CD4-positive, alpha-beta memory T cell (primary cell): ENCODE measurements at places on chromosomes 1 and 21.
A peak's percentile ranks its signal among the peaks of the same experiment; 100 is the strongest.

DNA sequence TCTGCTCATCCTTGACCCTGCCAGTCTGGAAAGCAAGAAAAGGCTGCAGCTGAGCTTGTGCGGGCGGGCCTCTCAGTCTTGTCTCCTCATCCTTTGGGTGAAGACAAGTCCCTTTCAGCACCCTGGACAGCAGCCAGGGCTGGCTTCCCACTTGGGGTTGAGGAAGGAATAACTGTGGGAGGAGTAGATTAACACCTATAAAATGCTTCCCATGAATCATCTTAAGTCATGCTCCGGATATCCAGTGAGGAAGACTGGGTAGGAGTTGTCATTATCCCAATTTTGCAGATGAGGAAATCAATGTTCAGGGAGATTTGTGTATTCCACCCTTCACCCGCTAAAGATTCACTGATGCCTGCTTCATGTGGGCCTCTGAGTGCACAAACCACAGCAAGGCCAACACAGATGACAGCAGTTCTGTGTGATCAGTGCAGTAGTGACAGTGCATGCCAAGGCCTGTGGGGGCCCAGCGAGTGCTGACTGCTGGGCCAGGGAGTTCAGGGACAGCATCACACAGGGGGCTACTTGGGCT, 20.1 kb upstream of the COL16A1 start:
- peak; percentile 29 for DNase-seq

DNA sequence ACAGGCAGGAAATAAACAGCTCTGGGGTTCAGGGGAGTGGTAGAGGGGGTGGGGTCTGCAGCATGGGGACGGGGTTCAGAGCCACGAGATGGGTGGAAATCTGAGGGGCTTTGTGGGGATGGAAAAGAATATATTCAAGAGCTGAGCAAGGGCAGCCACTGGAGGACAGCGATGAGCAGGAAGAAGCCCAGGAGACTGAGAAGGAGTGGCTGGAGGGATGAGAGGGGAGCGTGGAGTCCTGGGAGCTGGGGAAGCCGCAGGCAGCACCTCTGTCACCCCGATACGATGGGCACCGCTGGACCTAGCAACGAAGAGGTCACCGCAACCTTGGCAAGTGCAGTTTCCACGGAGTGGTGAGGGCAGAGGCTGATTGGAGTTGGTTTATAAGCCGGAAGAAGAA, 10.0 kb upstream of the KCNAB2 start:
- no peak for DNase-seq

DNA sequence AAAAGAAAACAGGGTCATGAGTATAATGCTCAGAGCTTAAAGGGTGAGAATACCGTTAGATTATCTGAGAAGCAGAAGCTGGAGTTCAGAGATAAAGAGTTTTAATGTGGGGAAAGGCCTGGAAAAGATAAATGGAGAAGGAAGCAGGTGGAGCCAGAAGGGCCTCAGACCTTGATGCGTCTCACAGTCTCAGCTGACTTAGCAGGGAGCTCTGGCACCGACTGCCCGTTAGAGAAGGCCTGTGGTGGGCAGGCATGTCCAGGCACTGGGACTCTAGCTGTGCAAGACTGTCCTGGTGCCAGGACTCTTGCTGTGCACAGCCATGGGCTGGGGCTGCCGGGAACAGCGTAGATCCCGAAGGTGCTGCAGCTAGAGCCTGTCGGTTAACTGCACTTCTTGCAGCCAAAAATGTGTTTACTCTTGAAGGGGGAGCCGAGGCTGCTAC, 3.8 kb upstream of the SLAMF9 start:
- DNase-seq, result no peak

DNA sequence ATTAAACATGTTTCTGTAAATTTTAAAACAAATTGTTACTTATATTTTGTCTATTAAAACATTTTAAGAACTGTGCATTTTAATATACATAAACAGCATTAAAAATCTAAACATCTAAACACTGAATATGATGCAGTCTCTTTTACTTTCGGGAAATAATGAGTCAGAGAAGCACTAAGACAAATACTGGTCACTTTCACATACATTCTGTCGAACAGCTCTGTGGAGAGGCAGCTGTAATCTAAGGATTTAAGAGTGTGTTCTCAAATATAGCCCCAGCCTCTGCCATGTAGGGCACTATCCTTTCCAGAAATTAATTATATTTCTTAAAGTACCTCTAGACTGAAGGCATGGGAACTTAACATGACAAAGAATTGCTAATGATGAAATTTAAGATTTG, 89.6 kb upstream of the PTGFR start:
- no peak for DNase-seq

DNA sequence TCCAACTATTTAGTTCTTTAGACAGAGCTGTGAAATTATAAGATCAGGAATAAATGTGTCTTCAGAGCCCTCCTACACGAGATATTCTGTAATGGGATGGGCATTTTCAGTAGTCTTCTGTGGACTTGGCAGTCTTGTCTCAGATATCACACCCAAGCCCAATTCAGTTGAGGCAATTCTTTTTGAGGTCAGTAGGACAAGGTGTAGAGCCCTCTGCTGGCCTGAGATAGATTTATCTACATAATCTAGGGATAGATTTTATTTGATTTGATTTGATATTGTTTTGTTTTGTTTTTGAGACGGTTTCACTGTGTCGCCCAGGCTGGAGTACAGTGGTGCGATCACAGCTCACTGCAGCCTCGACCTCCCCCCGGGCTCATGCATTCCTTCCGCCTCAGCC, 77.5 kb downstream of the FMN2 start:
- no peak for DNase-seq

GRCh38 chr1:28208818-28209441, 23.9 kb downstream of the DNAJC8 start:
- DNase-seq, result peak; percentile 63

DNA sequence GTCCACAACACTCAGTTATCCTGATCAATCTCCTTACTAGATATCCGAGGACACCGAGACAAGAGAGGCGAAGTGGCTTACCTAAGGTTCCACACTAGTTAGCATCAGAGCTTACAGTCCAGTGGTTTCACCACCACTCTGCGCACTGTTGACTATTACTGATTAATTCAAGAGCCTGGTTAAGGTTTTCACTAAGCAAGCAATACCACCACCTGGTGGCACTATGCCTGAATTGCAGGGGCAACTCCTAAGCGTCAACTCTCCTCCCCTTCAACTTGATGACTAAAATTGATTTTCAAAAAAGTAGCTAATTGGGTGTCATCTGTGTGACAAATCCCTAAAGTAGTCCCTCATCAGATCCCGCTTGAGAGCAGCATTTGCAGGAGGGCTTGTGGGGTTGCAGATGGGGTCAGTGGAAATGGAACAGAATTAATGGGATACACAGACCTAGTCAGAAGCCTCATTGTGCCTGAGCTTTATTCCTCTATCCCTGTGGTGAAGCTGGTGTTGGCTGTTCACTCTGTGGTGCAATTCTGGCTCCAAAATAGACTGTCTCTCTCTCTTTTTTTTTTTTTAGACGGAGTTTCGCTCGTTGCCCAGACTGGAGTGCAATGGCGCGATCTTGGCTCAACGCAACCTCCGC, 9.1 kb downstream of the TTC22 start:
- DNase-seq, result no peak

GRCh38 chr1:40386796-40387195, 13.3 kb downstream of the SMAP2 start:
- no peak for DNase-seq

DNA sequence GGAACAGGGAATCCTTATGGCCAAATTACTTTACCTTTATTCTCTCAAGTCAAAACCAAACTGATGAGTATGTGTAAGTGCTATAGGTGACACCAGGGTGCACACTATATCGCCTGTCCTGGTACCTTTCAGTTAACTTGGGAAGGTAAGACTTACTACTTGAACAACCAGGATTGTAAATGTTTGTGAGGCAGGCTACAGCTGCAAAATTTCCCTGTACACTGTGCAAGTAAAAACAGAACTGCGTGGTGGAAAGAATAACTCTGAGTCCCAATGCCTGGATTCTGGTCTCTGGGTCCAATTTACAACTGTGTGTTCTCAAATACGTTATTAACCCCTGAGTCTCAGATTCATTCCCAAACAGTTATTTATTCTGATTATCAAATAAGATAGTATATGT, 73.5 kb downstream of the TENT5C start:
- no peak for DNase-seq

DNA sequence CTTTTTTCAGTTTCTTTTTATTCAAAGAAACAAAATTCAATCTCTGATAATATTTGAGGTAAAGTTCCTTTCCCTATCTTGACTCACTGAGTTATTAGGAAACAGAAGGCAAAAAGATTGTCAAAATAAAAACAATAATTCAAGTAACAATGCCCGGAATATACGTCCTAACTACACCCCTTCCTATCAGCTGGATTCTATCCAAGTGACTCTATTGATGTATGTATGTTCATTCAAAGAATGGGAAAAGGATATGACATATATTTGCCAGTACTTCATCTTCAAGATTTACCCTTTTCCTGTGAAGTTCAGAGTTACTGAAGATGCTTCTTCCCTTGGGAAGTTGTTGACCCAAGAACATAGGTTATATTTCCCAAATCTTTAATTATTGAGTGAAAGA, 13.7 kb downstream of the SPRTN start:
- DNase-seq, result no peak

GRCh38 chr1:245791410-245792312, 636.9 kb downstream of the KIF26B start:
- DNase-seq, result no peak

GRCh38 chr1:111204201-111204982, 3.9 kb upstream of the DENND2D start:
- DNase-seq, result peak; percentile 80

DNA sequence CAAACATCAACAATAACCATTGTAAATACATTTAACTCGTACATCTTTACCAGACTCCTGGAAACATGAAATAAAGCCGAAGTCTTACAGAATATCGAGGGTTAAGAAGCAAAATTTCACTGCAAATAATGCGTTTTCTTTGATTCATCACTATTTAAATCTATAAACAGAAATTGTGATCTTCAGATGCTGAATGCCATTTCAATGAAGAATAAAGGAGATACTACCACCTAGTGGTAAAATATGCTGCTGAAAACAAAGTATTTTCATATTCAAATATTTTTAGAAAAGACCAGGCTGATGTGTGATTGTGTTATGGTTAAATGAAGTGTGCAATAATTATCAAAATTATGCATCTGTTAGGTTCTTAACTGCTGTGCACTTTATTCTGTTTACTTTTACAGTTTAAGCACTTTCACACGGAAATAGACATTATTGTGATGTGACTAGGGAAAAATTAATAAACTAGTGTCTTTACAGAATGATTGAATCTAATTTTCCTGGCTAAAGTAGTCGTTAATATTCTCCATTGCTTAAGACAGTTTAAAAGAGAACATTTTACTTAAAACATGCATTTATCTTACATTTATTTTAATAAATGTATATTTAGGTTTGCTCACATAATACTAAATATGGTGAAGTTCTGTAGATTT, 1093.1 kb downstream of the MRPL39 start:
- no peak for DNase-seq

GRCh38 chr1:92951141-92951582, 10.1 kb downstream of the DIPK1A start:
- peak; percentile 47 for DNase-seq

DNA sequence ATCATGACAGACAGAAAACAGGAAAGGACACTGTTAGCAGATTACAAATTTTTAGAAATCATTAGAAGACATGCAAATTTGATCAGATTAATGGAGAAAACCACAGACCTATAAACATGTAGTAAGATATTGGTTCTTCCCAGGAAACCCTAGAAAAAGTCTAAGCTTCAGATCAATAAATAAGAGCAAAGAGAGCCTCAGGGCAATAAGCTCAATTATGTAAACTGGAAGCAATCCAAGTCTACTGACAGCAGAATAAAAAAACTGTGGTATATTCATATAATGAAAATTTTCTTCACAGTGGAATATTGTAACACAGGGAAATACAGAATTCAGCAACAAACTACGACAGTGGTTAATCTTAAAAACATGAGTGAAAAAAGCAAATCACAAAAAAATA, 36.3 kb downstream of the NRDC start:
- DNase-seq, result no peak

GRCh38 chr21:31922881-31923280, 50.1 kb downstream of the HUNK start:
- no peak for DNase-seq

- no peak for DNase-seq
These were observed 5.6 kb downstream of the CRCT1 start for GRCh38 chr1:152519851-152520250.

- DNase-seq, result no peak
These were observed 689 bp upstream of the ZNF644 start for GRCh38 chr1:91022518-91022929.

- DNase-seq, result no peak
These were observed 272.4 kb downstream of the TPR start for GRCh38 chr1:186102547-186103148.
